NCI-H2227 treated with DMSO at 0.1 percent for 48 hours (cell line): ENCODE measurements at places on chromosomes 11 and 22.

DNA sequence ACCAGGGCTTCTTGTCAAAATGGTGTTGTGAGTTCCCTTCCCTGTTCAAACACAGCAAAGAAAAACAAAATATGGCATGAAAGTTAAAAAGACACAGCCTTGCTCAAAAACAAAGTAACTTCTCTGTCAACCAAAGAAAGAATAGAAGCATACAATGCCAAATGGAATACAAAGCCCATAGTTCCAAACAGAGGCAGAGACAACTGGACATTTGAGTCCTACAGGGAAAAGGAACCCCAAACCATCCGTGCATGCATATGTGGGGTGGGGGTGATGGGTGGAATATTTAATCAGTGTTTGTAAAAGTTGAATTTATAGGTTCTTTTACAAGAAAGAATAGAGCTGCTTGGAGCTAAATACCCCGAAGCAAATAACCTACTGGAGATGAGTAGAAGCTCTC lies 218.7 kb downstream of the FAM76B start:
- DNase-seq, result no peak

GRCh38 chr11:19769820-19770219 lies 57.2 kb downstream of the NAV2 start:
- DNase-seq, result no peak

DNA sequence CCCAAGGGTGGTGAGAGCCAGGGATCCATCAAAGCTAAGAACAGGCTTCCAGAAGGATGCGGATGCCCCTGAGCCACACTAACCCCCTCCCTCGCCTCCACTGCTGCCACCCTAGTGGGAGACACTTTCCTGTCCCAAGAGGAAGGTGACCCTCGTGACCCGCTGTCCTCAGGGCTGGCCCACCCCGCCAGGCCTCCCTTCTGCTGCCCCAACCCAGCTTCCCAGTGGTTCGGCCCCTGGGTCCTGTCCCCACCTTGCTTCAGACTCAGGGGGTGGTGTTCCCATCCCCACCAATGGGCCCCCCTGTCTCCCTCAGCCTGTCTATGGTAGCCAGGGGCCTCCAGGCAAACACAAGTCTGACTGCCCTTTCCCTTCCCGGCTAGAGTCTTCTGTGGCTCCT lies 6.5 kb upstream of the PICK1 start:
- DNase-seq, result no peak

DNA sequence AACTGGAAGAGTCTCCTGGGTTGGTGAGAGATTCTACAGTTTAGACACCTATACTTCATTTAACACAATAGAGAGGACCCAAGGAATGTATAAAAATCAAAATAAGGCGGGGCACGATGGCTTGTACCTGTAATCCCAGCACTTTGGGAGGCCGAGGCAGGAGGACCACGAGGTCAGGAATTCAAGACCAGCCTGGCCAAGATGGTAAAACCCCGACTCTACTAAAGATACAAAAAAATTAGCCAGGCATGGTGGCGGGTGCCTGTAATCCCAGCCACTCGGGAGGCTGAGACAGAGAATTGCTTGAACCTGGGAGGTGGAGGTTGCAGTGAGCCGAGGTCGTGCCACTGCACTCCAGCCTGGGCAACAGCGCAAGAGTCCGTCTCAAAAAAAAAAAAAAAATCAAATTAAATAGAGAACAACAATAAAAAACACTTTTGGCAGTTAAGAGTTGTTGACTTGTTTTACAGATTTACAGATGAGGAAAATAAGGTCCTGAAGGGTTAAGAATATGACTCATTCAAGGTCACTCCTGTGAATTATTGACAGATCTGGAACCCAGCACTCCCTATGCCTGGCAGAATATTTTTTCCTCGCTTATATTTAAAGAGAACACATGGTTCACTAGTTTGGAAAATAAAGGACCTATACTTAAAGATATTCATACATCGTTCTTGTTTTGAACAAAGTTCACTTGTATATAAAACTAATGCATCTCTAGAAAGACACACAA lies 5.2 kb downstream of the LGR4 start:
- no peak for DNase-seq

- no peak for DNase-seq
These were observed 454.4 kb downstream of the BRD1 start for GRCh38 chr22:49373289-49373666.

DNA sequence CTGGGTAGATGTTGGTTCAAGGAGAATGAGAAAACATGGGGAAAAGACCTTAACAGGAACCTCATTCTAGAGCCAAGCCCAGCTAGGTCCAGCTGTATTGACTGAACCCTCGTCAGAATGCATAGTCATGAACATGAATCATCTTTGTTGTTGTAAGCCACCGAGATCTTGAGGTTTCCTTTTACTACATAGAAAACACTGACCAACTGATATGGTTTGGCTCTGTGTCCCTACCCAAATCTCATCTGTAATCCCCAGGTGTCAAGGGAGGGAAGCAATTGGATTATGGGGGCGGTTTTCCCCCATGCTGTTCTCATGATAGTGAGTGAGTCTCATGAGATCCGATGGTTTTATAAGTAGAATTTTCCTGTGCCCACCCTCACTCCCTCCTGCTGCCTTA lies 19.4 kb upstream of the PHOX2A start:
- no peak for DNase-seq

DNA sequence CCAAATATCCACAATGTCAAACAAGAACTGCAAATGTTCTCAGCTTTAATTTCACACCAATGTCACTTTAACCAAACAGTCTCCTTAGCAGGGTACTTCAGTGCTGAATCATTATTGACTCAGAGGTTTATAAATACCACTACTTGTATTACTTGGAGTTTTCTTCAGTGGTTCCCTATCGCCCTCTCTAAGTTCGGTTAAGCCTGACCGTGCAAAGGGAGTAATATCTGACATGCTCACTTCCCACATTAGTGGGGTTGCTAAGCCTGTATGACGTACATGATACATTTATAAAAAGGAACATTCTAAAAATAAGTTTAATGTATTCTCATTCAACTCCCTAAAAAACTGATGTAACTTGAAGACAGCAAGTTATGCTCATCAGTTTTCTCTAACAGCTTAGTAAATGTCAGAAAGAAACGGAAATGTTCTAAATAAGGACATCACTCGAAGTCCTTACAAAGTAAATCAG lies 93.1 kb upstream of the ZC3H12C start:
- no peak for DNase-seq

DNA sequence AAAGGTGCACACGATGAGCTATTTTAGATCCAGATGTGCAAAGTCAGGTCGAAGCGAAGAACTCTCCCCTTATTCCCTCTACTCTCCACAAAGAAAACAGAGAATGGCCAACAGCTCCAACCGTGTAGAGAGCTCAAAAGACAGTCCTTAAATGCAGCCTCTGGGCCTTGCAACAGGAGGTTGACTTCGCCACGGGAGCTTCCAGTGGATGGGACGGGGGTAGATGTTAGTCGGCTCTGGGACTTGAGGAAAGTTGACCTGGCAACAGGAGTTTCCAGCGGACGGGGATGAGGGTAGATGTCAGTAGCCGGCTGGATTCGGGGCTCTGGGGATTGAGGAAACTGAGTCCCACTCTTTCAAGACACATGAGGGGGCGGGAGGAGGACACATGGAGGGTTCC lies 450.4 kb downstream of the BRD1 start:
- DNase-seq, result no peak

DNA sequence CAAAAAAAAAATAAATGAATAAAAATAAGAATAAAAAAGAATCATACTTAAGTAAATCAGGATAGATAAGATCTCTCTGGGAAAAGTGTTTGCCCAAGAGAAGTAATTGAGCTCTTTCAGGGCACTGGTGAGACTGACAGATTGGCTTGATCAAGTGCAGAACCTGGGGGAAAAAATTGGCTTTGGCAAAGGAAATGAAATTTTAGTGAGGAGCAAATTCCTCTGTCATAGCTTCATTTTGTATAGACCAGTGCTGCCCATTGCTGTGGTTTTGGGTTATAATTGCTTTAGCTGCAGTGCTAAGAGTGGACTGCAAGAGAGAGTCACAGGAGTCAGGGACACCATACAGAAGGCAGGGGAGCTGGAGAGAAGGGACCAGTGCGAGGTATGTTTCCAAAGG lies 35.7 kb downstream of the SFI1 start:
- DNase-seq, result no peak

- no peak for DNase-seq
These were observed 985.3 kb upstream of the FAT3 start for GRCh38 chr11:91239359-91239758.

DNA sequence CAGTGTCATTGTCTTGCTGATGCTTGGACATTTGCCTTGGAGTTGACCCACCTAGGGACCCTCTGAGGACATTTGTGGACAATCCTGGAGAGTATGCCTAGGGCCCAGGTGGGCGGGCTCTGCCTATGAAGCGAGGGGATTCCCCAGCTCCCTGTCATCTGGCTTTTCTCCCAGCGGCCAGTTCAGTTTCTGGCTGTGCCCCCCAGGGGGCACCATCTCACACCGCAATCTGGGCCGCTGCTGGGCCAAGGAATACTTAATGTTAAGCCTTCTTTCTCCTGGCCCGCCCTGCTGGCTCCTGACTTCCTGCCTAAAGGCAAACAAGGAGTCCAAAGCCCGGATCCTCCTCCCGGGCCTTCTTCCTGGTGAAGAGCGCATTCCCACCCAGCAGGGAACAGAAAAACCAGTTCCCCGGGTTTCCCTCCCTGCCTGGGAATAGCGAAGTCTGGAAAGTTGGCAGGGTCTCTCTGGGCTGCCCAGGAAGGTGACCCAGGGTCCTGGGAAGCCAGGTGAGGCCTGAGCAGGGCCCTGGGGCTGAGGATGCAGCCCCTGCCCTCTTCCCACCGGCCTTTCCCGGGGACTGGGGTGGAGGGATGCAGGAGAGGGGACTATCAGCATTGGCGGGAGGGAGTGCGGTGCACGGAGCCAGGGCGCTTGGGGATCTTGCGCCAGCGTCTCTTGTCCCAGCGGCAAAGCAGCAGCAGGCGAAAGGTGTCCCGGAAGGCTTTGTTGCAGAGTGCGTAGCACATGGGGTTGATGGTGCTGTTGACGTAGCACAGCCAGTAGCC lies 11.9 kb downstream of the CHRM1 start:
- no peak for DNase-seq

DNA sequence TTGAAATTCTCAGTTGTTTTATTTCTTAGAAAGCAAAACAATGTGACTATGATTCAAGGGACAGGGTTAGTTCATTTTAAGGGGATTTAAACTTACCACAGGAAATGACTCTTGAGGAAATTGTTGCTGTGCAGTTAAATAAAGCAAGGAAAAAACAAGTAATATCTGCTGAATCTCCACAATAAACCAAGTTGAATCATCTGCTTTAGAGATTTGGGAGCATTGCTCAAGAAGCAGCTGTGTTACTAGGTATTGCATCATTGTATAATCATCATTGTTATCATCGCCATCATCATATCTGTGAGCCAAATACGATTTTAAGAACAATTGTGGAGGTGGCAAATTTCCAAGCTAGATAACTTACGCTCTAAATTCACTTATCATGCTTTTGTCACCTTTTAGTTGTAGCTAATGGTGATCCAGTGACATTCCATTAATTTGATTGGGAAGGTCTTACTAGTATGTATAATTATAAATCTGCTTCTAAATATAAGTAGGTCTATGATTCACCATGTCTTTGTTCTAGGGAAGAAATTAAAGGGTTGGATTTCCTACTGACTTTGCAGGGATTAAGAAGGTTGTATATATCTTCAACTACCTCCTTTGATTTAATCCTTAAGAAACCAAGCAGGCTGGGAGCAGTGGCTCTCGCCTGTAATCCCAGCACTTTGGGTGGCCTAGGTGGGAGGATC lies 19.9 kb downstream of the MMP10 start:
- no peak for DNase-seq

GRCh38 chr11:65639623-65640482 lies 2.0 kb downstream of the SIPA1 start:
- no peak for DNase-seq

DNA sequence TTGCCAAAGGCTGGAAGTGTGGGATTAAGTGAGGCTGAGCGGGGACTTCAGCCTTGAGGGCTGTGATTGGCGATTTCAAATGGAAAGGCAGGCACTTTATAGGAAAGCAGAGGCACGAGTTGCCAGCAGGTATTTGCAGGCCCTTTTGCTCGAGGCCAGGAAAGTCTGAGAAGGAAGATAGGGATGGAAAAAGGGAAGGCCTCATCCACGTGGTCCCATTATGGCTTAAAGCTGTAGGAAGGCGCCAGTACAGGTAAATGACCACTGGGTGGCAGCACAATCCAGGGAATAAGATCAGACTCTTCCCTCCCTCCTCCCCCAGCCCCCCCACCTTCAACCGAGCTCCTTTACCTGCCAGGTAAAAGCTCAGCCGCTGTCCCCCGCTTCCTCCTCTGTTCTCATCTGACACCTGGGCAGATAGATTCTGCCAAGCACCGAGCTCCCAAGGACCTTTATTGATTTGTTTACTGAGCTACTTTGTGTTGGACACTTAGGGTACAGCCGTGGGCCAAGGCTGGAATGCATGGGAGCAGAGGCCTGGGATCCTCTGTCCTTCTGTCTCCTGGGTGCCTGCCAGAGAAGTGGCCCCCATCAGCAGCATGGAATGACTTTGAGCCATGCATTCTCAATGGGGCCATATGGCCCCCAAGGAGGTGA lies 7.5 kb downstream of the P2RX3 start:
- DNase-seq, result peak; percentile 56

- no peak for DNase-seq
These were observed 634 bp downstream of the TIMM8B start for GRCh38 chr11:112085822-112086421.

GRCh38 chr11:87465716-87466115 lies 428.0 kb downstream of the TMEM135 start:
- no peak for DNase-seq

DNA sequence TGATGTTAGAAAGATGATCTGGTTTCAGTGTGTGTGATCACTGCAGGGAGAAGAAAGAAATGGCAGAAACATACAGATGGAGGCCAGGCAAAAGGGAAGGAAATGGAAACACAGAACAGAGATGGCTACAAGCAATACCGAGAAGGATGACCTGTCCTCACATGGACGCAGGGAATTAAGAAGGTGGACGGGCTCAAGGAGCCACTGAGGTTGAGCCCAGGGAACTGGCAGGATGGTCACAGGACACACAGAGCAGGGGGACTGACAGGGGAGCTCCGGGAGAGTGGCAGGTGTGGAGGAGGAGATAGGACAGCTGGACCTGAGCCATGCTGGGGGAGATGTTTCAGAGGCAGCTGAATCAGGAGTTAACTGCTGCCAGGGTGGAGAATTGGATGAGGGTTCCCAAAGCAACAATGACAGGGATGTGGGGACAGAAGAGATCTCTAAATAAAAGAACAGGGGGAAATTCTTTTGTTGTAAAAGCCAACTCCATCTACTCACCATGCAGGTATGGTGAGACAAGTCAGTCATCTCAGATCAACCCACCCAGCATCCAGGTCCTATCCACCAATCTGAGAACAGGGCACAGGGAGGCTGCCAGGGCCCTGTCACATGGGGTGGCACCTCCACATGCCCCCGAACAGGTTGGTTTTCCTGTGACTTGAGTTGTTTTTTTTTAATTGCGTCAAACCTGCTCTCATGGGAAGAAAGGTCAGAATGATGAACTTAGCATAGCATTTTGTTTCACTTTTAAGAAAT lies 26.3 kb downstream of the KLHL22 start:
- no peak for DNase-seq

- DNase-seq, result no peak
These were observed 12.6 kb downstream of the TNNT3 start for GRCh38 chr11:1932105-1932480.
